Activated CD8-positive, alpha-beta T cell treated with anti-CD3 and anti-CD28 coated beads, Interleukin-2, amount 10 ng/mL, durations not matched to agents 7 days and 5 days (primary cell): ENCODE measurements at places on chromosomes 11 and 22.

DNA sequence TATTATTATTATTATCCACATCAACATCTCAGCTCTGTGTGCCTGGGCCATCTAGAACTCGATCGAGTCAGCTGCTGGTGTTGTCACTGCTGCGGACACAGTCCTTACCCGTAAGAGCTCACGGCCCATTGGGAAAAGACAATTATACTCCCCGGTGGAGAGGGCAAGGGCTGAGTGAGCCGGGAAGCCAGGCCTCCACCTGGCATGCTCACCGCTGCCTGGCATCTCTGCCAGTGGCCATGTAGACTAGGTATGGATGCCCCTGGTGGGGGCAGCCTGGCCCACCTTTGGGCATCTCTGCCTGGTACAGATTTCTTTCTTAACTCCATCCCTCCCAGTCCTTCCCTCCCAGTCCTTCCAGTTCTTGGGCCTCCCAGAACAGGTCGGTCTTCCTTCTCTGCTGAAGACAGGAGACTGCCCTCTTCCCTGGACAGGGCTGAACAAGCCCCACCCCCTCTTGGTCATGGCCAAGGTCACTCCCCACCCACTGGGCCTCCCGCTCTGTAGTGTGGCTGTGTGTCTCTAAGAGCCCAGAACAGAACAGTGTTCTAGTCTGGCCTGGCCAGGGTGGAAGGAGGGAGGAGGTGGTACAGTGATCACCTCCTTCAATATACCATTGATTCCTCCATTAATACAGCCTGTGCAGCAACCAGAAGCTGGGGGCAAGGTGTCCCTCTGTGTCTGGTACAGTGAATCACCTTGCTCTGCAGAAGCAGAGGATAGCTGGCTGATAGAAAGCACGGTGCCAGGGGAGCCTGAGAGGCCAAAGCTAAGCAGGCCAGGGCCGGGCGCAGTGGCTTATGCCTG, 57.7 kb downstream of the FLRT1 start:
- no peak overlapping the region for H3K27ac ChIP-seq
- H3K27me3 ChIP-seq, result no peaks in the 10 kb centered on the region
- no peak overlapping the region for H3K4me3 ChIP-seq
- DNase-seq, result no peak

DNA sequence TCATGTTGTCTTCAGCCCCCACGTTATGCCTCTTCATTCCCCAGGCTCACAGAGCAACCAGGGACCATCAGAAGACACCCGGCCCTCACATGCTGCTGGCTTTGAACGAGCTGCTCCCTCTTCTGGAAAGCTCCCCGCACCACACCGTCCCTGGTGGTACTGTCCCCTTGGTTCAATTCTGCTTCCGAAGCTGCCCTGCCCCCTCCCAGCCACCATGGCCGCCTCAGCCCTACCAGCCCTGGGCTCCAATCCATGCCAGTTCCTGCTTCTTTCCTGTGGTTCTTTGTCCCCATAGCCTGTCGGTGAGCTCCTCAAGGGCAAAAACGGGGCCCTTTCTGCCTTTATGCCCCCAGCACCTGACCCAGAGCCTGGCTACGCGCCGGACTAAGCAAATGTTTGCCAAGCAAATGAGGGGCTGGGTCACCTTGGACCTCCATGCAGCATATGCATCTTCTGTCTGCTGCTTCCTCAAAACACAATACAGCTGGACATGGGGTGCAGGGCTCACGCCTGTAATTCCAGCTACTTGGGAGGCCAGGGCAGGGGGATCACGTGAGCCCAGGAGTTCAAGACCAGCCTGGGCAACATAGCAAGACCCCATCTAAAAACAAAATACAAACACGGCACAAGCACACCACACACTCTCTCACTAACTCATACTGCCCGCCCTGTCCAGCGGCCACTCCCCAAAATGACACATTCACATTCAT, 21.3 kb downstream of the TNKS1BP1 start:
- H3K27me3 ChIP-seq, result no peaks in the 10 kb centered on the region
- H3K4me1 ChIP-seq, result no peaks in the 10 kb centered on the region
- no peak overlapping the region for H3K4me3 ChIP-seq
- H3K36me3 ChIP-seq, result peaks cover 26% of the 10 kb centered on the region
- no peak for DNase-seq

- H3K4me1 ChIP-seq, result no peaks in the 10 kb centered on the region
- no peak overlapping the region for H3K4me3 ChIP-seq
- H3K27ac ChIP-seq, result no peak overlapping the region
- no peaks in the 10 kb centered on the region for H3K27me3 ChIP-seq
- DNase-seq, result no peak
- H3K36me3 ChIP-seq, result peaks cover 7% of the 10 kb centered on the region
Observed at GRCh38 chr22:26777156-26777801, 119.9 kb downstream of the MIAT start.

DNA sequence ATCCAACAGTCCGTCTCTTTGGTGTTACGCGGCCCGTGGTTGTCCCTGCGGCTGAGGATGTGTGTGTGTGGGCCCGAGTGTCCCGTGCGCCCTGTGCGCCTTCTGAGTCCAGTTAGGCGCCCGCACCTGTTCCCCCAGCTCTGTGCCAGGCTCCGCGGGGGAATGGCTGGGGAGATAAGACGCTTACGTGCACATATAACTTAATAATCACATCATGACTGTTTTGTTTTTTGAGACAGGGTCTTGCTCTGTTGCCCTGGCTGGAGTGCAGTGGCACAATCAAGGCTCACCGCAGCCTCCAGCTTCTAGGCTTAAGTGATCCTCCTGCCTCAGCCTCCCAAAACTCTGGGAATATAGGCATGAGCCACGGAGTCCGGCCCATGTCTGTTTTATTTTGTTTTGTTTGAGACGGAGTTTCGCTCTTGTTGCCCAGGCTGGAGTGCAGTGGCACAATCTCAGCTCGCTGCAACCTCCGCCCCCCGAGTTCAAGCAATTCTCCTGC, 817 bp downstream of the ARL2 start:
- no peak for DNase-seq
- H3K27me3 ChIP-seq, result no peaks in the 10 kb centered on the region
- peaks cover 27% of the 10 kb centered on the region for H3K36me3 ChIP-seq

GRCh38 chr11:83711106-83711527, 424.9 kb upstream of the CCDC90B start:
- no peaks in the 10 kb centered on the region for H3K27me3 ChIP-seq
- DNase-seq, result no peak
- no peaks in the 10 kb centered on the region for H3K4me1 ChIP-seq

DNA sequence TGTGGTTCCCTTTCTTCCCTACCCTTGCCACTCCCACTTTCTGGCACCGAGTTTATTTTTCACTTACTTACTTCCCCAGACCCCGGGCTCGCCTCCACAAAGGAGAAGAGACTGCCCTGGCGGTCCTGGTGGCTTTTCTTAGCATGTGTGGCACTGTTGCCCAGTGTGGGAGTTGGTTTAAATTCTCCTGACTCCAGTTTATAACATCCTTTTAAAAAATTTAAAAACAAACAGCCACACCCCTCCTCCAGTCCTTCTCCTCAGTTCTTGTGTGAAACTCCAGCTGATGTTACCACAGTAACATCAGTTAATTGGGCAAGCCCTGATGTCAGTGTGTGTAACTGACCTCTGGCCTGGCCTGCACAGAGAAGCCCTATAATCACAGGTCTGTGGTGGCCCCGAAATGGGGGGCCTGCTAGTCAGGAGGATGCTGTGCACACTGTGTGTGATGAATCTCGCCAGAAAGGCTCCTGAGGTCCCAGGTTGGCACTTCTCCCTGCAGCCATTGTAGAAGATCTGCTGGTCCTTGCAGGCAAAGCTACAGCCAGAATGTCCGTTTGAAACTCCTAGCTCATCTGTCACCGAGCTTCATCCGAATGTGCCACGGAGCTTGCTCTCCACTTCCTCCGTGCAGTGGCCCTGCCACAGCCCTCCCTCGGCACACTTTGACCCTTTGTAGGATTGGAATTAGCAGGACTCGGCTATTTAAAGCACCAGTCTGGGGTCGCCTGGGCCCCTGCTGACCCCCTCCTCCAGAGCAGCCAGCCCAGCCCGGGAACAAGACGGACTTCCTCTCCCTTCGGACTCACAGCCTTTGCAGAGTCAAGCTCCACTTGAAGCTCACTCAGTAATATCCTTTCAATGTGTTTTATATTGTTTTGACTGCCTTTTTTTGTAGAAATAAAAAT, 7.6 kb downstream of the YDJC start:
- no peak overlapping the region for H3K4me3 ChIP-seq
- no peaks in the 10 kb centered on the region for H3K27me3 ChIP-seq
- peak overlapping the region; percentile 24 for H3K27ac ChIP-seq
- peaks cover 37% of the 10 kb centered on the region for H3K36me3 ChIP-seq
- peaks cover 16% of the 10 kb centered on the region for H3K4me1 ChIP-seq

GRCh38 chr22:39543095-39543494, 10.5 kb upstream of the RPS19BP1 start:
- H3K27ac ChIP-seq, result no peak overlapping the region
- H3K4me3 ChIP-seq, result no peak overlapping the region
- H3K4me1 ChIP-seq, result peaks cover 20% of the 10 kb centered on the region
- DNase-seq, result no peak

DNA sequence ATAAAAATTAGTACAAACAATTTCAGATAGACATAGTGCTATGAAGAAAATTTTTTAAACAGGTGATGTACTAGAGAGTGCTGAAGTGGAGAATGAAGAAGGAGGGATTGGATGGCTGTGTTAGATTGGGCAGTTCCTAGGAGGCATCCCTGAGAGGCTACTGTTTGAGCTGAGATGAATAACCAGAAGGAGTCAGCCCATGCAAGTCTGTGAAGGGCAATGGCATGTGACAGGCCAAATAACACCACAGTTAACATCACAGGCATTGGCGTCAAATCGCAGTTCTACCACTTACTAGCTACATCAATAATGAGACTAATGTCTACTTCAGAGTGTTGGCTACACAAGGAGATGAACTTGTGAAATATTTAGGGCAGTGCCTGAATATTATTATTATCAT, 35.4 kb downstream of the HORMAD2 start:
- peaks cover 14% of the 10 kb centered on the region for H3K36me3 ChIP-seq
- H3K4me3 ChIP-seq, result no peak overlapping the region
- H3K27ac ChIP-seq, result no peak overlapping the region
- H3K27me3 ChIP-seq, result no peaks in the 10 kb centered on the region

DNA sequence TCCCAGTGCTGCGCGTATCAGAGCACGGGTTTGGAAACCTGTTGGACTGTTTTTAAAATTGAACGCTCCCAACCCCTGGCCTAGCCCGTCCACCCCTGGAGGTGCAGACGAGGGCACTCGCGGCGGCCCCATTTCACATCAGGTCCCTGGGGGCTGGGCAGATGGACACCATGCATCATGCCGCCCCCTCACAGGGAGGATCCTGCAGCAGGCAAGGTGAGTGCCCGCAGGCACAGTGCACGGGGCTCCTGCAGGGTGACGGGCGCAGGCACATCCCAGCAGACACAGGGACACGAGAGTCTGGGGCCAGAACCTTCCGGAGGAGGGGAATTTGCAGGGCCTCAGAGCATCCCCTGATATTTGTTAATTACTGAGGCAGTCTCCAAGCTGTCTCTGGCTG, 7.3 kb downstream of the ANO9 start:
- H3K4me3 ChIP-seq, result no peak overlapping the region
- H3K27ac ChIP-seq, result no peak overlapping the region
- H3K27me3 ChIP-seq, result no peaks in the 10 kb centered on the region
- DNase-seq, result no peak
- H3K36me3 ChIP-seq, result peaks cover 5% of the 10 kb centered on the region

DNA sequence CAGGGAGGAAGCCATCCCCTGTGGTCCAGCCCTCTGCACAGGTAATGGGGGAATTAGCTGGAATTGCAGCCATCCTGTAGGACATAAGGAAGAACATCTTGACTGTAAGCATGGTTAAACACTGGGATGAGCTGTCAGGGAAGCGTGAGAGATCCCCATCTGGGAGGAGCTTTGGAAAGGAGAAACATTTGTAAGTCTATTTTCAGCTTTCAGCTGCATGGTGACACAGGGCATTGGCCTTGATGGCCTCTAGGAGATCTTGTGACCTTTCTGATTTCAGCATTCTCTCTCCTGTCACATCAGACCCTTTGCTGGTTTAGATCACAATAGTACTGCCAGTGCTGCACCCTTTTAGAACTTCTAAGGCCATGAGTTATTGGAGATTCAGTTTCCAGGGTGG, 47.1 kb downstream of the BCR start:
- no peak overlapping the region for H3K27ac ChIP-seq
- DNase-seq, result no peak
- H3K27me3 ChIP-seq, result no peaks in the 10 kb centered on the region
- H3K4me3 ChIP-seq, result no peak overlapping the region
- peaks cover 34% of the 10 kb centered on the region for H3K36me3 ChIP-seq
- peaks cover 45% of the 10 kb centered on the region for H3K4me1 ChIP-seq

- no peak within 1 kb of the TSS for H3K4me3 ChIP-seq
- no peaks in the 10 kb centered on the region for H3K27me3 ChIP-seq
- H3K27ac ChIP-seq, result peak within 1 kb of the TSS; percentile 13
Observed at GRCh38 chr11:58622344-58622743, at the start of gene CNTF. CNTF (plus strand) TSS chr11:58622665; CDS start chr11:58622753, 88 bp downstream.
